ENCODE measurements at places on chromosomes 6 and 20.

- DNase-seq: no peak
These were observed 59.9 kb downstream of the VAPB start for GRCh38 chr20:58448958-58449357.

- DNase-seq: no peak
These were observed 105.9 kb upstream of the PRSS16 start for GRCh38 chr6:27141529-27142015.

DNA sequence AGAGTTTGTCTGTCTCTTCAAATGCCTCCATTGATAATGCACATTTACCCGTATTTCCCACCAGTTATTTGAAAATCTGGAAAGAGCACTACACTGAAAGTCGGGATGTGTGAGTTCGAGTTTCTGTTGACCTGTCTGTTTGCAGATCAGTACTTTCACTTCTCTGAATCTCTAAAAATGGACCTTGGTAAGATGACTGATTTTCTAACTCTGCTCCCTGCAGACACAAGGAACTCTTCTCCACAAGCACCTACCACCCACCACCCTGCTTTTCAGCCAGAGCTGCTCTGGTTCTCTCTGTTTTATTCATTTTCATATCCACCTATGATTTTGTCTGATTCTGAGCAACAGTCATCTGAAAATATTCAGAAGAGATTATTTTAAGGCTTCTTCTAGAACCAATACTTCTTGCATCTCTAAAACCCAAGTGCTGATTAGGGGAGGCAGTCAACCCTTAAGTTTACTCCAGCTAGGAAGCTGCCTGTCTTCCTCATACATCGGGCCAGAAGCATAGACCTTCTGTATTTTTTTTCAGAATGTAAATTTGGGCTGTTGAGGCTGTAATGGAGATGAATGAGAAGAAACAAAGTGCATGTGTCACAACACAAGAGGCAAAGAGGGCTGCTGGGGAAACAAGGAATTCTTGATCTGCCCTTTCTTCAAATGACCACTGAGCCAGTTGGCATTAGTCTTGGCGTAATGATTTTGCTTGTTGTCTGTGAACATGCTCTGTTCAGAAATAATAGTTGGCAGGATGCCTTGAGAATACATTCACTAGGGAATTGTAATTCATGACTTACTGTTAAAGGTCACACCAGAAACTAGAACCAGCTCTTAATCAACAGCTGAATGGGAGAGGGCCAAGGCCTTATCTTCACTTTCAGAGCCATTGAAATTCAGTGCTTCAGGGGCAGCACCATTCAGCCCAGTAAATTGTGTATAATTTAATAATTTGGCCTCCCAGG is 85.4 kb upstream of the MYLIP start:
- DNase-seq: no peak

- DNase-seq: no peak
These were observed 8.1 kb downstream of the FOXA2 start for GRCh38 chr20:22576273-22576672.

DNA sequence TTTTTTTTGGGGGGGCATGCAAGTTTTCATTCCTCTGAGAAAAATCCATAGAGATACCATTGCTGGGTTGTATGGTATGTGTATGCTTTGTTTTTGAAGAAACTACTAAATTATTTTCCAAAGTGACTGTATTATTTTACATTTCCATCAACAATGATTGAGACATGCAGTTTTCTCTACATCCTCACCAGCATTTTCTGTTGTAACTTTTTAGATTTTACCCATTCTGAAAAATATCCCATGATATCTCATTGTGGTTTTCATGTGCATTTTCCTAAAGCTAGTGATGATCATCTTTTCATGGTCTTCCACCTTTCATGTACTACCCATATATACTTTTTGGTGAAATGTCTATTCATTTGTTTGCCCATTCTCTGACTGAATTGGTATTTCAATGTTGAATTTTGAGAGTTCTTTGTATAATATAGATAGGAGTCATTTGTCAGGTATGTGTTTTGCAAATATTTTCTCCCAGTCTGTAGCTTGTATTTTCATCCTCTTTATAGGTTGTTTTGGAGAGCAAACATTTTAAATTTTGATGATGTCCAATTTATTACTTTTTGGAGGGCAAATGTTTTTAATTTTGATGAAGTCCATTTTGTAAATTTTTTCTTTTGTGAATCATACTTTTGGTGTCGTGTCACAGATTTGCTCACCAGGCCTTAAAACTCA is 827.5 kb upstream of the CITED2 start:
- DNase-seq: no peak

GRCh38 chr20:56922497-56922896 is 293.4 kb downstream of the TFAP2C start:
- no peak for DNase-seq

GRCh38 chr6:133807501-133807900 is 81.4 kb upstream of the TCF21 start:
- DNase-seq: no peak

DNA sequence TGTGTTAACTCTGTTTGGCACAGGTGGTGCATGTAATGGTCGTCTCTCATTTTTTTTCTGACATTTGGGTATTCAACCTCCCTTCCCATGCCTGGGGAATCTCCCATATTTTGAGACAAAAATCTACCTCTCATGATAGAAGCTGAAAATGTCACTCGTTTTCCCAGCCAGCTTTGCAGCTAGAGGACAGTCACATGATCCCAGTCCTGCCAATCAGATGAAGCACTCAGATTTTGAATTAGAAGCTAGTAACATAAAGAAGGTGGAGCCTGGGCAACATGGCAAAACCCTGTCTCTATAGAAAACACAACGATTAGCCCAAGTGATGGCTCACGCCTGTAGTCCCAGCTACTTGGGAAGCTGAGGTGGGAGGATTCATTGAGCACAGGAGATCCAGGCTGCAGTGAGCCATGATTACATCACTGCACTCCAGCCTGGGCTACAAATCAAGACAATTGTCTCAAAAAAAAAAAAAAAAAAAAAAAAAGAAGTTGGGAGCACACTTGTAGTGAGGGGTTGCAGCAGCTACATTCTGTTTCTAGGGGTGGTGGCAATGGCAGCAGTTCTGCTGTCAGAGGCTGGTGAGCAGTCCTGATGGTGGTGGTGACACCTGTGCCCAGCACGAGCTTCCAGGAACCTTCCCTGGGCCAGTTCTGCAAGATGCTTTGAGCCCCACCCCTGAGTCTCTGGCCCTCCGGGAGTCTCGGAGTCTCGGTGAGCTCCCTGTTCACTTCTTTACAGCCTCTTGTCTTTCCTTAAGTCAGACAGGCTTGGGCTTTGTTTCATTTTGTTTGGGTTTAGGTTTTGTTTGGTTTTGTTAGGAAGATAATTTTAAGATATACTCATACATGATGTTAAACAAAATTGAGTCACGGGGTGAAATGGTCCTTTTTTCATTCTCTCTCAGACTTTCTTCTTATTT is 94.1 kb upstream of the KCNG1 start:
- no peak for DNase-seq

- peak; percentile 94 for DNase-seq
These were observed 46.5 kb downstream of the ADTRP start for GRCh38 chr6:11732036-11732631.

GRCh38 chr20:25007491-25008305 is 15.1 kb upstream of the APMAP start:
- DNase-seq: no peak

DNA sequence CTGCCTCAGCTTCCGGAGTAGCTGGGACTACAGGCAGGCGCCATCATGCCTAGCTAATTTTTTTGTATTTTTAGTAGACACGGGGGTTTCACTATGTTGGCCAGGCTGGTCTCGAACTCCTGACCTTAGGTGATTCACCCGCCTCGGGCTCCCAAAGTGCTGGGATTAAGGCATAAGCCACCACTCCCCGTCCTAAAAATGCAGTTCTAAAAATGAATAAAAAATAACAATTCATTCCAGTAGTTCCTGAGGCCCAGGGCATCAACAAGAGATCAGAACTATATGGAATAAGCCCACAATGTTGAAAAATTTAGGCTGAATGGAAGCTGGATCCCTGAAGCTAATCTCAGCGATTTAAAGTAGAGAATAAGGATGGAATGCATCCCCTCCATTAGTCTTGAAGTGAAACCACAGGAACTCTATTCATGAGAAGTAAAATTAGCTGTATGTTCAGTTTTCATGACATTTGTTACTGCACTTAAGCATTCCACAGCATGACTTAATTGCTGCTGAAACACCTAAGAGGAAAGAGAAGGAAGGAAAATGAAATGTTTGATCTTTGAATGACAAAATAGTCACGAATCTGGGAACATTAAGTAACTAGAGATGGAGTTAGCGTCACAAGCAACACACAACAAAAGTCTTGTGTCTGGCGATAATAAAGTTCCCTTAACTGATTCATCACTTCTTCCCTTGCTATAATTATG is 80.4 kb upstream of the RIPOR2 start:
- no peak for DNase-seq

DNA sequence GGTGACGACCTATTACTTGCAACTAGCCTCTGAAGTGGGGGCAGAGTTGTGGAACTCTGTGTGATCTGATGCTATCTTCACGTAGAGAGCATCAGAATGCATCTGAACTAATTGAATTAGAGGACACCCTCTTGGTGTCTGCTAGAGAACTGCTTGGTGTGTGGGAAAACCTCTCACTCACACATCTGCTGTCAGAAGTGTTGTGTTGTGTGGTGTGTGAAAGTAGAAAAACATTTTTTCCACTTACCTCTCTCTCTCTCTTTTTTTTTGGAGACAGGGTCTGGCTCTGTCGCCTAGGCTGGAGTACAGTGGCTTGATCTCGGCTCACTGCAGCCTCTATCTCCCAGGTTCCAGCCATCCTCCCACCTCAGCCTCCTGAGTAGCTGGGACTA is 90.0 kb downstream of the CHMP4B start:
- DNase-seq: no peak

- no peak for DNase-seq
These were observed 138.1 kb upstream of the SLC24A3 start for GRCh38 chr20:19074356-19074755.

DNA sequence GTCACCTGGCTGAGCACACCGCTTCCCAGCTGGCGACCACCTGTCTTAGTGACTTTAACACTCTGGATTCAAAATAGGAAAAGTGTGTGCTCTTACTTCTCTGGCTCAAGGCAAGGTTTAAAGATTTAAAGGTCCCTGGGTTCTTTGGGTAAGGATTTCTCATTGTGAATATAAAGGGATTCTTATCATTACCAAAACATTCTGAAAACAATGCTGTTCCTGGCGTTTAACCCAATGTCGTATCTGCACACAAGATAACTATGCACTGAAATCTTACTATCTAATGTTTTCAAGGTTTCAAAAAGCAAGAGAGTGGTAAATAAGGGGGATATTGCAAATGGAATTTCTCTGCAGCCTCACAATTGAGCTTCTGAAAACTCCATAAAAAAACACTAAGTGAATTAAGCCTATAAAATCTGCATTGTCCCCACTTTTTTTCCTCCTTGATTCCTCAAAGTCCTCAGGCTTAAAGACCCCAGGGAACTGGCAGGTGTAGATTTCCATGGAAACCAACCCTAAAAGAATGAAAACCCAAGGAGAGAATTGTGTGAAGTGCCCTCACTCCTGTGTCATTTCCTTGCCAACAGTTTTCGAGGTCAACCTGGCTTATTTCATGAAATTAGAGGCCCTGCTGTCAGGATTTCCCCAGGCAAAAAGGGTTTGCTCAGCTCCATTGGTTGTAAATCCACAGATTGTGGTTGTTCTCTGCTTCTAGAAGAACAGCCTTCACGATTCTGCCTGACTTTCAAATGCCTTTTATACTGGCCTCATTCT is 44.0 kb downstream of the BMP2 start:
- DNase-seq: no peak

DNA sequence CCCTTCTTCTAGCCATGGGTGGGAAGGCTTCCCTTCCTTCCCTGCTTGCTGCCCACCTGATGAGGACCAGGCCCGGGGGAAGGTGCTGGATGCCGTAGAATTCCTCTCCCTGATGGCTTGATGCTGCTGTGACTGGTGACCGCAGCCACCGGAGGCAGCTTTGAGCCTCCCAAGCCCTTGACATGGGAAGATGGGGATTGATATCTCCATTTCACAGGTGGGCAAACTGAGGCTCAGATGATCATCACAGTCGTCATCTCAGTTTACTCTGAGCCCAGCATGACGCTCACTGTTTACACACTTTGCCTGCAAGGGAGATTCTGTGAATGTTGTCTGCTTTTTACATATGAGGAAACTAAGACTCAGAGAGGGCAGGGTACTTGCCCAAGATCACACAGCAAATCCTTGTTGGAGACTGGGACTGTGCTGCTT is 43.9 kb downstream of the SRC start:
- DNase-seq: no peak

DNA sequence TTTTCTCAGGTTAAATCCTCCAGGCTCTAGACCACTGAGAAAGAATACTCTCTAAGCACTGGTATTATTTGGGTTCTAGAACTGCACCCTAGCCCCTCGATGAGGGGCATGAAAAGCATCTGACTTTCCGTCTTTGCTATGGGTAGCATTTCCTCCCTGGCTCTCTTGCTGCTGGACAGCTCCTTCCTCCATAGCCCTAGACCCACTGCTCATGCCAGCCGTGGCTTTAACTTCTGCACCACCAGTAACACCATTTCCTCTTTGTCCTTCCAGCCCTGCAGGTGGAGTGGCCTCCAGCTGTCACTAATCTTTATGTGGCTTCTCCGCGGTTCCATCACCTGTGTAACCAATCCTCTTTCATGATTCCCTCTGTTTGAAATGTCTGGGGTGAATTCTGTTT is 194.9 kb downstream of the SCP2D1 start:
- DNase-seq: no peak

DNA sequence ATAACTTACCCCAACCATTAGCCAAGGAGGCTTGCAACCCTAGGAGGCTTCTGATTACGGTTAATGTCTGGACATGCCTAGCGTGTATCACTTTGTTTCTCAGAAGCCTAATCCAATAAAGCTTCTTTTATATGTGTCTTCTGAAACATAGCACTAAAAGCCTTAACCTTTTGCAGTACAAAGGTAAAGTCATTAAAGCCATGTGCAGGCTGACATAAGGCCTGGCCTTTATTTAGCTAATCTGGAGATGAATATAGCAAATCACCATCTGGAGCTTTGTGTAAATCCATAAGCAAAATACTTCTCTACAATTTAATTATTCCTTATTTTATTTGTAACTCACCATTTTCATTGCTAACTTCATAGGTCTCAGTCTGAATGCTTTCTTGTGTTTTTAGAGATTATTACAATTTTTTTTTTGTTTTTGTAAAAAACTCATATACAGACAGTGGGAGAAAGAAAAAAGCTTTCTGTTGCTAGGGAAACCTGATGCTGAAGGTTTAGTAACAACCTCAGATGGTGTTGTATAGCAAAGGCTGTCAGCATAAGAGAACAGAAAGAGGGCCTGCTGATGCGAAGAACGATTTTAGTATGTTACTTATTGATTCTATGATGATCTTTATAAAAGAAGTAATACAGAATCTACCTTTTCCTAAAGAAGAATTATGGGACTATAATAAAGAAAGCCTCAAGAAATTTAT is at the start of gene EYS:
TSS of gene EYS (minus strand) at position 101 of the 701 bp plus-strand sequence. CDS start 211,816 bp downstream, outside the sequence.
- DNase-seq: no peak

DNA sequence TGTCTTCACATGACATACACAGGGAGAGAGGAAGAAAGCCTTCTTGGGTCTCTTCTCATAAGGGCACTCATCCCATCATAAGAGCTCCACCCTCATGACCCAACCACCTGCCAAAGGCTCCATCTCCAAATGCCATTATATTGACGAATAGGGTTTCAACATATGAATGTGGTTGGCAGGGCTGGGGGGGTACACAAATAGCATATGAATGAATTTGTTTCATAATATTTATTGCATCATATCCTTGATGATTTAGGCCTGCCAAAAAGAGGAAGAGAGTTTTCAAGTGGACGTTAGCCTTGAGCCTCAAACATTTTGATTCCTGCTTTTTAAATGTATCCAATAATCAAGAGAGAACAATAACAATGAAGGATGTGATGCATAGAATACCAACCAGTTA is 26.2 kb upstream of the OPRM1 start:
- DNase-seq: no peak

Data from AG09309 (cell line).